ENCODE measurements at places on chromosomes 7 and 10.

DNA sequence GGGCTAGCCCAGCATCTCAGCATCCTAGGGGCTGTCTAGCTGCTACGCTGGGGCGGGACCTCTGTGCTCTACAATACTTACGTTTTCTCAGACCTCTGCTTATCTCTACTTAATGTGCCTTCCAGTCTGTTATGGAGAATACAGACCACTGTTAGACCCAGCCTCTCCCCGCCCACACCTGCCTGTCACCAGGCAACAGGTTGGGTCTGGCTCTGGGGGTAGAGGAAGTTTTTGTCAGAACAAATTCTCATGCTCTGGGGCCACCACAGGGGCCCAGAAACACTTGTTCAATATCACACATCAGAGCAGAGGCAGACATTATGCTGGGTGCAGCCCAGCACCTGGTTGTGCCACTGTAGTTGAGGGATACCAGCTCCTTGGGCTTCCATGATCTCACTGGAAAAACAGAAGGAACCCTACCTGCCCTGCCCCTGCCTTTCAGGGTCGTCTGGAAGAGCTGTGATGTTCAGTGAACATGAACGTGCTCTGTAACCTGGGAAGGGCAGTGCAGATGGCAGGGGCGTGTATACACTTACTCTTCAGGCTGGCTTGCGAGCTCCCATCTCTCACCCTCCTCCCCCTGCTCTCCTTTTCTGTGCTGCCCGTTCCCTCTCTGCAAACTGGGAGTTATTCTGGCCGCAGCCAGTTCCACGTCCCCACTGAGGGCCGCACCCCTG lies 135.2 kb upstream of the PODXL start:
- no peak for DNase-seq

DNA sequence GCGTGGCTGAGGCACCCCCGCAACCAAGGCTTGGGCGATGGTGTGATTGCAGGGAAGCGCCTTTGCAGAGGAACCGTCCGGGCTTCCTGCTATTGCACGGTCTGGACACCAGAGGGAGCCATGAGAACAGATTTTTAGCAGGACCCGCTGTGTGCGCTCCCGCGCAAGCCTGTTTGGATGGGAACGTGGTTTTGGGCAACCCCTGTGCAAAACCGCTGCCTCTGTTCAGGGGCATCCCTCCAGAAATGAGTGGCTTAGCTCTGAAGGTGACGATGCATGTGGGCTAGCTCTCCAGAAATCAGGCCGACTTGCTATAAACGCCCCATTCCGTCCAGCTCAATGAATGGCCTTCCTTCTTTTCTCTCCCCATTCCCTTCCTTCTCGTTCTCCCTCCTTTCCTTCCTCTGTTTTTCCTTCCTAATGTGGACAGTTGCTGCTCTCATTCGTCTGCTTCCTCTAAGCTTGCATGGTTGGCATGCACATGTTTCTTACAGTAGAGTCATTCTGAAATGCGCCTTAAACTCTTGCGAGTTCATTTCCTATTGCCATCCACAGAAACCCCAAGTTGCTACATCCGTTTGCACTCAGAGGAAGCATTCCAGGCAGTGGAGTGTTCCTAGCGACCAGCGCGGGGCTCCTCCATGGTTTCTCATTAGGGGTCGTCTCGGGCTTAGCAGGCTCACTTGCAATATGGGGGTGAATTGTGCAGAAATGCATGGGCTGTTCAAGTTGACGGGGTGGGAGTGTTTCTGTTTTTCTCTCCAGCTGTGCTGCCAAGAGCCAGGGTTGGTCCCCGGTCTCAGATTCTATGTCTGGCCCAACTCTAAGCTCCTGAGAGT lies 302.5 kb upstream of the GALNT17 start:
- peak; percentile 49 for DNase-seq

DNA sequence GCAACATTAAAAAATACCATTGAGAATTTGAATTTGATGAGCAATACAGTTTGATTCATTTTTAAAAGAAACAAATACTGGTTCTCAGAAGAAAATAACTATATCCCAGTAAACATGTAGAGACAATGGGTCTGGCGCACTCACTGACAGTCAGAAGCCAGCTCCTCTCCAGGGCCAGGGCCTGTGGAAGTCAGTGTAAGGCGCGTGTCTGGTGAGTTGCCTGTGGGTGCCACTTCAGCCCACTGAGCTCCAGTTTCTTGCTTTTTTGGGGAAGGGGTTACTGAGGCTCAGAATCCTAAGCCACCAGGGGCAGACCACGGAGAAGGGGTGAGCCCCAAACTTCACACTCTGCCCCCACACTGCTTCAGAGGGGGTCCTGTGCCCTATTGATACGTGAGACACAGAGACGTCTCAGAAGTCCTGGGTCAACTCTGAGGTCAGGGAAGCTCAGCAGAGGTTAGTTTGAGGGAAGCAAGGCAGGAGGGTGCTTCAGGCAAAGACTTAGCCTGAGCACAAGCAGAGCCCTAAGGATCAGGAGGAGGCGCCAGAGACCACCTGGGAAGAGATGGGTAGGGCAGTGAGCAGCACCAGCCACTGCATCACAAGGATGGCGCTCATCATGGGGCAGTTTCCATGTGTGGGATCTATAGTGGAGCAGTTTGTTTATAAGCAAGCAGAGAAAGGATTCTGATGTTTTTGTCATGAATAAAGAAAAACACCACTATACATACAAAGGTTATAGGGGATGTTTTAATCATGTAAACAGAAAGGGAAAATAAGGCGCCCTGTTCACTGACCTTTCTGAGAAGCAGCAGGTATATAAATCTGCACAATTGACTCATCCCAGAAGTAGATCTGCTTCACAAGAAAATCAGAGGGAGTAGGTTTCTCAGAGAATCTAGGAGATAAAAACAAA lies 95.7 kb downstream of the PKD1L1 start:
- no peak for DNase-seq

DNA sequence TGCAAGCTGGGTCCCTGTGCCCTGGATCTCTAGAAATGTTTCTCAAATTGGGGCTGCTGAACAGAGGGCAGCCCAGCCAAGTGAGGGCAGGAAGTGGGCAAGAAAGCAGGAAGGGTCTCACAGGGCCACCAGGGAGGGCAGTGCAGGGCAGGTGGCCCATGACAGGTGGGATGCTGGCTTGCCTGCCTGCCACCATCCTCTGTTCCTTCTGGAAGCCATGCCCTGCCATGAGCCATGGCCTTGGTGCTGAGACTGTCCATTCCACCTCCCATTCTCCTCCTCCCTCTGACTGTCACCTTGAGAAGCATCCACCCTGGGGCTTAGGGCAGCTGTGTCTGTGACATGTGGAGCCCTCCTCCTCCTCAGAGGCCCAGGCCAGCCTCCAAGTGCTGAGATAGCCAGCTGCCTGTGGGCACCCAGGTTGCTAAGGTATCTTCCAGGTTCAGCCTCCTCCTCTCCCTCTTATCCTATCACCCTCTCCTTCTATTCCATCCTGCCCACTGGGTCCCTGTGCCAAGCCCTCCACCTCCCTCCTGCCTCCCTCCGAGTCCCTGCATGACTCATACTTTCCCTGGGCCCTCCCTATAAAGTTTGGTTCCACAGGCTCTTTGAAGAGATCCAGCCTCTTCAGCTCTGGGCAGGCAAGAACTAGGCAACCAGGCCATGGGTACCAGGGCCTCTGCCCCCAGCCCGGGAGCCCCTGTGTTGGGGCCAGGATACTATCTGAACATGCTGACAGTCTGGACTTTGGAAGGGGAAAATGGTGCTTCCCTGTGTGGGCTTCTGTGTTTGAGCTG lies 1.3 kb downstream of the VSIR start:
- no peak for DNase-seq

GRCh38 chr10:47353351-47353750 lies 5.2 kb downstream of the RBP3 start:
- no peak for DNase-seq

DNA sequence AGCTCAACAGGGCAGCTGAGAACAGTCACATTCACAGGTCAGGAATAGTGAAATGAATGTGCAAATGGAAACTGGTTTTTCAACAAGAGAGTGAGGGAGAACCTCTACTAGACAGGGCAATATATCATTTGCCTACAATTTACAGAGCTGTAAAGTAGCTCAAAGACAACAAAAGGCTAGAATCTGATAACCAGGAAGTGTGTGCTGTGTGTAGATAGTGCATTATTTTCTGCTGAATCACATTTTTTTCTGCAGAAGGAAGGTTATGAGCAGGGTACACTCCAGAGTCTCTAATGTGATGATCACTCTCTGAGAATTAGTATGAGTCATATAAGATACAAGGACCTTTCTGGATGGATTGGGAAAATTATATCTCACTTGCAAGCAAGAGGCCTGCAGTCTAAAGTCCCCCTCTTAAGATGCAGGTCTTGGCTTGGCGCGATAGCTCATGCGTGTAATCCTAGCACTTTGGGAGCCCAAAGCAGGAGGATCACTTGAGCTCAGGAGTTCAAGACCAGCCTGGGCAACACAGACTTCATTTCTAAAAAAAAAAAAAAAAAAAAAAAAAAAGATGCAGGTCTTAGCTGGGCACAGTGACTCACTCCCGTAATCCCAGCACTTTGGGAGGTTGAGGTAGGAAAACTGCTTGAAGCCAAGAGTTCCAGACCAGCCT lies 59.9 kb upstream of the COBL start:
- no peak for DNase-seq

DNA sequence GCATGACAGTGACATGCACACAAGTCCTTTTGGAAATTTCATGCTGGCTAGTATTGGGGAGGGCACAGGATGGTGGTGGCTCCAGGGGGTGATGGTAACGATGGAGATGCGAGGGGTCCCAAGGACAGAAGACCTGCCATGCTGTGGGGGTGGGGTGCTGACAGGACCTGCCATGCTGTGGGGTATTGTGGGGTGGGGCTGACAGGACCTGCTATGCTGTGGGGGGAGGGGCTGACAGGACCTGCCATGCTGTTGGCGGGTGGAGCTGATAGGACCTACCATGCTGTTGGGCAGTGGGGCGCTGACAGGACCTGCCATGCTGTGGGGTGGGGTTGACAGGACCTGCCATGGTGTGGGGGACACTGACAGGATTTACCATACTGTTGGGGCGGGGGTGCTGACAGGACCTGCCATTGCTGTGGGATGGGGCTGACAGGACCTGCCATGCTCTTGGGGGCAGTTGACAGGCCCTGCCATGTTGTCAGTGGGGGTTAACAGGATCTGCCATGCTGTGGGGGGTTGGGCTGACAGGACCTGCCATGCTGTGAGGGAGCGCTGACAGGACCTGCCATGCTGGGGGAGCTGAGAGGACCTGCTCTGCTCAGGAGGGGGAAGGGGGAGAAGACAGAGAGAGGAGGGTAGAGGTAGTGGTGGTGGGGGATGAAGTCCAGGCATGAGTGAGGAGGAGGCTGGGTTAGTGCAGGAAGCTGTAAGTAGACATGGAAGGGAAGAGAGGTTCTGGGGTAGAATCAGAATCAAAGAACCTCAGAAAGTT lies 36.2 kb upstream of the RET start:
- no peak for DNase-seq

- DNase-seq: no peak
These were observed 1.5 kb downstream of the ABCB4 start for GRCh38 chr7:87473986-87474385.

DNA sequence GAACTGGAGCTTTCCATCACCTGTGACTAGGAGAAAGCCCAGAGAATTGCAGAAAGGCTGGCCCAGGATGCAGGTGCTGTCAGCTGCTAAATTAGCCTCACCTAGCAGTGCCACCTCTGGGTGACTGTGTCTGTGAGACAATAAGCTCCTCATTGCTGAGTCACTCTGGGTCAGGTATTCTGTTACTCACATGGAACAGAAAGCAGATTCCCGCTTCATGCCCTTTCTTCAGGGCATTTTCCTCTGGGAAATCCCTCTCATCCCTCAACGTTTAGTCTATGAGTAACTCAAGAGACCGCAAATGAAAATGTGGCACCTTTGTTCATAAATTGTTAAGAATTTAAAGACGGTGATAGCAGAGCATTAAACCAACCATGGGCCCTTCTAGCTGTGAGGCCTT lies 184.0 kb downstream of the ADAM12 start:
- no peak for DNase-seq

DNA sequence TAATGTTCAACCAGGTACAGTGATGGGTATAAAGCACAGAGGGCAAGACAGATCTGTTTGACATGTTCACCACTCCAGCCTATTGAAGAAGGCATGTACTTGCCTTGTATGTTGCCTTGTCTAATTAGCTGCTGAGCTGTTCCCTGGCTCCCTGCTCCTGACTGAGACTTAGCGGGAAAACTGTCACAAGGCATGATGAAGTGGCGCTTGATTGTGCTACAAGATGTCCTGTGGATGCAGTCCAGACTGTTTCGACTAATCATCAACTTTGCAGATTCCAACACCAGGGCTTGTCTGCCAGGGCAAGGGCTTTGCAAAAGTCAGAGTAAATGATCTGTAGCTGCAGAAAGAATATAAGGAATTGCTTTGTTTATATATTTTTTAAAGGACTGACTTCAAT lies 136.2 kb upstream of the NRBF2 start:
- DNase-seq: no peak

- no peak for DNase-seq
These were observed 54.5 kb upstream of the SLF2 start for GRCh38 chr10:100858261-100858660.

- DNase-seq: no peak
These were observed 4.6 kb upstream of the INPP5A start for GRCh38 chr10:132532749-132533560.

DNA sequence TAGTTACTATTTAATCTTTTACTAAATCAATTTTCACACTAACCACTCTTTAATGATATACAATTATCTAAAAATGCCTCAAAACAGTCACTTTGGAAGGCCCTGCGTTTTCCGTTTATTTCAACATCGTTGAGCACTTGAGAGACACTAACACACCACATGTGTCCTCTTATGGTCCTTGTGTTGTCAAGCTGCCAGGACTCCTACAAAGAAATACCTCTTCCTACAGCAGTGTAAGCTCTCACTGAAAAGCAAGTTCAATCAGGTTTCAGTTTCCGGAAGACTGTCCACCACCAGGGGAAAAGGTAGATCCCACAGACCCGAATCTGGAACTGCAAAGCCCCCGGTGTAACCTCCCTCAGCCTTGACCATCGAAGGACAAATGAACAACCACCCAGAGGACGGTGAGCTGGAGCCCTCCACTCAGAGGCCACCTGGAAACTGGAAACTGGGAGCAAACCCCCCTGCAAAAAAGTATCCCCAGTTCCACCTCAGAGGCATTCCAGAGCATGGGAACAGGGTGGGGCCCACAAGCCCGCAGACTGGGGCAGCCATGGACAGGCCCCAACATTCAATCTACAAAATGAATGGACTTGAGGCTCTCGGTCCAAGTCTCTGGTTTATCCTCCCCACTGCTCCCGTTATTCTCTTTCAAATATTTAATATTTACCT lies 37.6 kb downstream of the KCNH2 start:
- DNase-seq: no peak

DNA sequence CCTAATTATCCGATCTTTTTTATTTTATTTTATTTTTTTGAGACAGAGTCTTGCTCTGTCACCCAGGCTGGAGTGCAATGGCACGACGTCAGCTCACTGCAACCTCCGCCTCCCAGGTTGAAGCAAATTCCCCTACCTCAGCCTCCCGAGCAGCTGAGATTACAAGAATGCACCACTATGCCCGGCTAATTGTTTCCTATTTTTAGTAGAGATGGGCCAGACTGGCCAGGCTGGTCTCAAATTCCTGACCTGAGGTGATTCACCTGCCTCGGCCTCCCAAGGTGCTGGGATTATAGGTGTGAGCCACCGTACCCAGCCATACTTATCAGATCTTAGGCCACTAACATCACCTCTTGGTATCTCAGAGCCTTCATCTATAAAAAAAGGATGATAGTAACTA lies 4.9 kb downstream of the SLC25A13 start:
- DNase-seq: no peak
